ENCODE measurements at places on chromosomes 11 and 22.

DNA sequence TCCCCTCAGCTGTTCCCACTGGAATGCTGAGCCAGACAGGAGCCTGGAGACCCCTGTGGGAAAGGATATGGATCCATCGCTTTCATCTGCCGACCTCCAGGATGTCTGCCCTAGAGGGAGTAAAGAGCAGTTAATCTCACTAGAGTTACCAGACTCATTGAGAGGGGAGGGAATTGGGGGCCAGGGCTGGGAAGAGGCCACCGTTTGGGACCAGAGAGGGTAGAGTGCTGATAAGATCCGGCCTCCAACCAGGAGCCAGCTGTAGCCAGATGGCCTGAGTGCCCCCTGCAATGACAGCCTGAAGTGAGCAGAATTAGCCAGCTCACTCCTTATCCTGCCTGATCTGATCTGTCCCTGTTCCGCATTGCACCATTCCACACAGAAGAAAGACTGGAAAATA, 3.7 kb upstream of the APLNR start:
- DNase-seq, result no peak

DNA sequence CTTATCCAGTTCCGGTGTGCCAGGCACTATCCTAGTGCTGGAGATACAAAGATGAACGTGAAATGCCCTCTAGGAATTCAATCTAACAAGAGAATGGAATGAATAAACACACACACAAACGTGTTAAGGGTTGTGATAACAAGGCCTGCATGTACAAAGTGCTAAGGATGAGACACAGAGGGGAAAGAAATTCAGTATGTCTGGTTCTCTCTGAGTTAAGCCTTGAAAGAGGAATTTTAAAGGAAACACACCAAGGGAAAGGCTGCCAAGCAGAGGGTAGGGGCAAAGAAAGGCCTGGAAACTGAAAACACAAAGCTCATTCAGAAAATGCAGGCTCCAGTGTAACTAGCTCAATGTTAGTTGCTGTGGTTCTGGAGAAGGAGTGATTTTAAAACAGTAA, 4.2 kb downstream of the CHKA start:
- DNase-seq, result no peak

- DNase-seq, result no peak
These were observed 69.0 kb upstream of the ARFGAP3 start for GRCh38 chr22:42926104-42926503.

DNA sequence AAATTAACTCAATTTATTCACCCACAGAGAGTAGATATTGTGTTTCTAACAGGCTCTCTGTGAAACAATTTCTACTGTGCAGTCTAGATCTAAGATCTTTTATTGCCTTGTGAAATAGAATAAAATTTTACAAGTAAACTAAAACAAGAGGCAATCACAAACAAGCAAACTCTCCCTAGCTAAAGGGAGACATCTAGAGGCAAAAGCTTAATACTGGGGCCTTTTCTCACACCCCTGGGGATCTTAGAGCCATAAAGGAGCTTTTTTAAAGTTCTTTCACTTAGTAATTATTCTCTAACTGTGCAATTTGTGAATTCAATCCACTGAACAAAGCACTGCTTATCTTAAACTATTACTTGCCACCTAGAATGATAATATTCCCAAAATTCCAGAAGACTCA, 19.7 kb downstream of the ALG9 start:
- DNase-seq, result no peak

GRCh38 chr11:66044757-66045156, 4.2 kb downstream of the GAL3ST3 start:
- DNase-seq, result peak; percentile 23

DNA sequence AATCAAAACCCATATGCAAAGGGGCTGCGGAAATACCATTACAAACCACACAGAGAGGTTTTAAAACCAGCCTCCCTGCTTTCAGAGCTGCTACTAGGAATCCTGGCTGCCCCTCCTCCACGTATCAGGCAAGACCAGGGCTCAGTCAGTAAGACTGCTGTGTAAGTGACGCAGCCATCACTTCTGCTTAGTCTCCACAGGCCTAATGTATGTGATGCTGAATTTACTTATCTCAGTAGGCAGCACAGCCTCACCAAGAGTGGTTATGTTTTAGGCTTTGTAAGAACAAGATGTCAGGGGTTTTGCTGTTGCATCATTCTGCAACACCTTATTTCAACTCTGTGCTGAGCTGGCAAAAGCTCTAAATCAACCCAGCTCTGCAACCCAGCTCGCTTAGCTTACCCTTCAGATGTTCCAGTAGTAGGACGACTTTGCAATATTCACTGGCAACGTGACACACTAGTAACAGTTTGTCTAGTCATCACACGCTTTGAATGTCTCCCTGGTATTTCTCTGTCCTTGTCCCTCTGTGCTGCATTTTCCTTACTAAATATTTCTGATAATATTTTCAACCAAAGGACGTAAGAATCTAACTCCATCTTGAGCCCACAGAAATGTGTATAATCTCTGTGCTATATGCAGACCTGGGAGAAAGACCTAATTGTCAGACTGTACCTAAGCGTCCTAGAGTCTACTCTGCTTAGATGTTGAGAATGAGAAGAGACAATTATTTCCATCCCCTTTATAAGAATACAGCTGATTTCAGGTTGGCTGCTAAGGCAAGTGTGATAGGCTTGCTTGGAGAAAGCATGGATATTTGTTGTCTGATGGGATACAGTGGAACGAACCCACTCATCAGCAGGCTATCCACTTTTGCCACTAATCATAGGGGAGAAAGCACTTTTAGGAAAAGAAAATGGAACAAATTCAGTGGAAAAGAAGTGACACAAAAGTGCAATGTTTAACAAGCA, 72.2 kb downstream of the LARGE2 start:
- no peak for DNase-seq

- DNase-seq, result no peak
These were observed 108.0 kb upstream of the CADM1 start for GRCh38 chr11:115612046-115612730.

DNA sequence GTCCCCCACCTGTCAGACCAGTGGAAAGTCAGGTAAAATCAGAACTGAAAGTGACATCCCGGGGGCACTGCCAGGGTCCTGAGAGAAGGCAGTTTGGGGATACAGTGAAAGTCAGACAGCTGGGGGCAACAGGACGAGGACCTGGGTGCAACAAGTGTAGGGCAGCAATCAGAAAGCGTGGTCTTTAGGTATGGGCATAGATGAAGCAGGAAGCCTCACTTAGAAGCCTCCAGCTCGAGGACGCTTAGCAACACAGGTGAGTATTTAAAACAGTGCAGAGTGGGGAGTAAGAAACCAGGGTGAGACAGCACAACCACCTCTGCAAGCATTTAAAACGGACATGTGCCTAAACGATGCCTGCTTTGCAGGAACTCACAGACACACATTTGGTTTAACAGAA, 64.6 kb upstream of the POU2AF1 start:
- DNase-seq, result no peak

DNA sequence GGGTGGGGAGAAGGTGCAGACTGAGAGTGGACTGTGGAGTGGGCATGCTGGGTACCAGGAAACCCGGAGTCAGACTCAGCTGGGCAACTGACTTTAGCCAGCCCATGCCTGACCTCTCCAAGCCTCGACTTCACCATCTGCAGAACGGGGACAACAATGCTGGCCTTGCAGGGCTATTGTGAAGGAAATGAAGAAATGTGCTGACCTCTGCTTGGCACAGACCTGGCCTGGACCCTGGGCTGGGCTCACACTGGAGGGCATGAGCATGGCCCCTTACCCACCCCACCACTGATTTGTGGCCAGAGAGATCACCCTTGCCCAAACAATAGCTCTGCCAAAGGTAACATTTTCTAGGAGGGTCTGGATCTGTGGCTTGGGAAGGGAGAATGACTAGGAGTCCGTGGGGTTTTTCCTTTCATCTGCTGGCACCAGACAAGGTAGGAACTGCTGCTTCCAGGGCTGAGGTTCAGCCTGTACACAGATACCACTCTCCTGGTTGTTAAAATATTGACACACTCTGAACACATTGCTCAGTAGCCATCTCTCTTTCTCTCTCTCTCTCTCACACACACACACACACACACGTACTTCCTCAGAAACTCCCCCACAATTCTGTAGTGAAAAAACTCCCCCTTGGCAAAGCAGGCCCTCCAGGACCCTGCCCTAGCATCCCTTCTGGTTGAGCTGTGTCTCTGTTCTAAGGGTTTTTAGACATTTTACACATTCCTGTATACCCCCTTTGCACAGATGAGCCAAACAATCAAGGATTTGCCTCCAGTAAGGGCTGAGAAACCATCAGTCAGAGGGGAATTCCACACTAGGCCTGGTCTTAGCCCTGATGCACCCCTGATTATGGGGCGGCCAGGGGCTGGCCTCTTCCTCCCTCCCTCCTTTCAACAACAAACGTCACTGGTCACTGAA, 1.0 kb downstream of the MOGAT2 start:
- no peak for DNase-seq

DNA sequence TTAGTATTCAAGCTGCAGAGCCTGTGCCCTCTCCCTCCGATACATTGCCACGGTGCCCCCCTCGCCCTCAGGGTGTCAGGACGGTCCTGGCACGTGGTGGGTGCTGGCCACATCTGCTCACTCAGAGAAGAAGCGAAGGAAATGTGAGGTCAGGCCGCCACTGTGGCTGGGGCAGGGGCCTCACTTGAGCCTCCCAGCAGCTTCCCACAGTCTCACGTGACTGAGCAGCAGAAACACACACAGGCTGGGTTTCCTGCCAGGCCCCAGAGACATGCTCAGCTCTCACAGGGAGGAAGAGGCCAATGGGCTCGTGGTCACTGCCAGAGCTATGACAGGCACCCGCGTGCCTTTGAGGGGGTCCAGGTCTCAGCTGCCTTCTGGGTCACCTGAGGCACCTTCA, 37.9 kb upstream of the PRR5 start:
- DNase-seq, result peak; percentile 33

GRCh38 chr11:70328556-70328955, 58.1 kb downstream of the PPFIA1 start:
- no peak for DNase-seq

DNA sequence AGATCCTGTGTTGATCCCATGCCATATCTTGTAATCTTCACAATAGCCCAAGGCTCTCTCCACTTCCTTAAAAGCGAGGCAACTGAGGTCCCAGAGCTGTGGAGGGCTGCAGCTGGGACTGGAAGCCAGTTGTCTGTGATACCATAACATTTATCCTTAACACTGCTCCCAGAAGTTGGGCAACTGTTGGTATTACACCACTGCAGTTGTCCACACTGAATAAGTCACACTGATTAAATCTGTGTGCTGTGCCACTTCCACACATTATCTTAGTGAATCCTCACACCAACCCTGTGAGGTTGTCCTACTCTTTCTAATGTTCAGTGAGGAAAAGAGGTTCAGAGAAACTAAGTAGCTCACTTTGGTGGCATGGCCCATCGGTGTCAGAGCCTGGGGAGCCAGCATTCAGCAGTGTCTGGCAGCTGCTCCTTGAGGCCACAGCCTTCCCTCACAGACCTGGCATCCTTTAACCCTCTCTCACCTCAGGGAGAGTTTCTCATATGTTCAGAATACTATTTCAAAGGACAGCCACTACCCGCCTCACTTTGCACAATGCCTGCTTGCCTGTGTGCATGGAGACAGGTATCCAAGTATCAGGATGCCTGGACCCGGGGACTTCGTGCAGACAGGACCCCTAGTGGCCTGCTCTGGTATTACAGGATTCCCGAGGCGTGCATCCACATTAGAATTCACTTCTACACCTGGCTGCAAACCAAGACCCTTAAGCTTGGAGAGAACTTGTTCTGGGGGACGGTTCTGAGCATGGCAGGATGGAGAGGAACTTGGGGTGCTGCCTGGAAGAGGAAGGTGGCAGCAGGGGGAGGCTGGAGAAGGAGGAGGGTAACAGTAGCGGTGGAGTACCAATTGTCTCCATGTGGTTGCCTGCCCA, 221.9 kb upstream of the TBCEL start:
- peak; percentile 45 for DNase-seq

DNA sequence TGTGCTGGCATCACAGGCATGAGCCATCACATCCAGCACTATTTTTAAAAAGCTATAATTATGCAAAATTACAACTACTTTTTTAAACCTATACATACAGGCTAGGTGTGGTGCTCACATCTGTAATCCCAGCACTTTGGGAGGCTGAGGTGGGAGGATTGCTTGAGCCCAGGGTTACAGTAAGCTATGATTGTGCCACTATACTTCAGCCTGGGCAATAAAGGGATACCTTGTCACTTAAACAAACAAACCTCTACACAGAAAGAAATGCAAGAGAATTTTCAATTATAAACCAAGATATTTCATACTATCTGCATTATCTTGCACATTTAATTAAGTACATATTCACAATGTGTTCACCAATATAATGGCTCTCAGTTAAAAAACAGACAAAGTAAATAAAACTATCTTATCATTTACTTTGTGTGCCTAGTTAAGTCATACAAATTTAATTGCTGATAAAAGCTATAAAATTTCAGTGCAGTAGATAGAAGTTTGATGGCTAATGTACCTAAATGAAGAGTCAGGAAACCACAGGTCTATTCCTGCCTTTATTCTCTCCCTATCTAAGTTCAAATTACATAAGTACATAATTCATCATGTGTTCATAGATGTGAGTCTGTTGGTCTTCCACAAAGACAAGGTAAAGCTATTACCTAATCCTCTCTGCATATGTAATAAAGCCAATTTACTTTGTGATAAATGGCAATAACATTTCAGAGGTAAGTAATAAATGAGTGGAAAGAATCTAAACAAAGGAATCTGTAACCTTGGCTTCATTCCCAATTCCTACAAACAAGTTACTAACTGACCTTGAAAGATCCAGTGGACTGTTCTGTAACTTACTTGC, 9.0 kb upstream of the RDX start:
- DNase-seq, result no peak

DNA sequence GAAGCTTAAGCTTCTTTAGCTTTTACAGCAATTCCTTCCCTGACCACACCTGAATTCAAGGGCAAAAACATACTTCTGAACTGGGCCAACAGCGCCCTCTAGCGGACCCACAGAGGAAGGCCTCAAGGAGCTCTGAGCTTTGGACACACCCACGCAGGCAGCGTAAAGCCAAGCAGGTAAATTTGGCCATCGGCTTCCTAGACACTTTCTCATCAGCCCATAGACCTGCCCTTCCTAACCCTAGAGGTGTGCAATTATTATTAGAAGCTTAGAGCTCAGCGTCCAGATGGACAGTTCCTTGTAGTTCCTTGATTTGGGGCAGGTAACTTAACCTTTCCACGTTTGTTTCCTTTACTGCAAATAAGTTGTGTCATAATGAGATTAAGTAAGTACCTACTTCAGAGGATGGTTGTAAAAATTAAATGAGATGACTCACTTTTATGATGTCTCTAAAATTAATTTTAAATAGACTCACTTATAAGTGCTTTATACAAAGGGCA, 25.7 kb upstream of the HMGXB4 start:
- DNase-seq, result peak; percentile 69

DNA sequence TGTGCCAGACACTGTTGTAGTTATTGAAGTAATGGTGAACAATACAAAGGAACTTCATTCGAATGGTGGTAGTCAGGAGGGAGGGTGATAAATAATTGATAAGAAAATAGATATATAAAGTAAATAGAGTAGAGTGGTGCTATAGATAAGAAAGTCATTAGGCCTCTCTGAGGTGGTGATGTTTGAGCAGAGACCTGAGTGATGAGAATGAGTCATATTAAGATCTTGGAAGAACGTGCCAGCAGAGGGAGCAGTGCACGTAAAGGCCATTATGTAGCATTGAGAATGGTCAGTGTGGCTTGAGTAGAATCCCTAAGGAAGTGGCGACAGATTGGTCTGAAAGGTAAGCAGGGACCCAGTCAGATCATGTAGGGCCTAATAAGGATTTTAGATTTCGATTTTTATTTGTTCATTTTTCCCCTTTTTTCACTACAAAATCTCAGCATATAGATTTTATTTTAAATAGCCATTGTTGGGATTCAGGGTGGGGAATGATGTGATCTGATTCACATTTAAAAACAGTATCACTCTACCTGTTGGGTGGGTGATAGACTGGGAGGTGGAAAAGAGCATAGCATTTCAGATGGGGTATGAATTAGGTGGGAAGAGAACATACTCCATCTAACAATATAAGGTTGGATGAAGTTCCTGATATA, 44.7 kb downstream of the CCDC90B start:
- DNase-seq, result no peak
